ENCODE measurements at places on chromosomes 16 and 17.

DNA sequence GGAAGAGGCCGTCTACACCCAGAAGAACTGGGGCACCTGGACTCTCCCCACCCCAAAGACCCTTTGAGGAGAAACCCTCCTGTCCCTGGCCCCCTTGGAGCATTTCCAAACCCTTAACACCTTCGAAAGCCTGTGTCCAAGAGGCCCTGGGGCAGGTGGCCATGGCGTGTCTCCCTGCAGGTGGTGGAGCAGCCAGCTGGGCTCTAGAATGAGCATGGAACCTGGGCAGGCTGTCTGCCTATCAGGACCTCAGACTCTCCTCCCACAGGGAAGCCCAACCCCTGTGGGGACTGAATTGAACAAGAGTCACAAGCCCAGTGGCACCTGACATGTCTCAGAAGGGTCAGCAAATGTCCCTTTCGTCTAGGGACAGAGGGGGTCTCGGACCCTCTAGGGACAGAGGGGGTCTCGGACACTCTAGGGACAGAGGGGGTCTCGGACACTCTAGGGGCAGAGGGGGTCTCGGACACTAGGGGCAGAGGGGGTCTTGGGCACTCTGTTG is 8.4 kb downstream of the CBX4 start:
- no peak for DNase-seq

DNA sequence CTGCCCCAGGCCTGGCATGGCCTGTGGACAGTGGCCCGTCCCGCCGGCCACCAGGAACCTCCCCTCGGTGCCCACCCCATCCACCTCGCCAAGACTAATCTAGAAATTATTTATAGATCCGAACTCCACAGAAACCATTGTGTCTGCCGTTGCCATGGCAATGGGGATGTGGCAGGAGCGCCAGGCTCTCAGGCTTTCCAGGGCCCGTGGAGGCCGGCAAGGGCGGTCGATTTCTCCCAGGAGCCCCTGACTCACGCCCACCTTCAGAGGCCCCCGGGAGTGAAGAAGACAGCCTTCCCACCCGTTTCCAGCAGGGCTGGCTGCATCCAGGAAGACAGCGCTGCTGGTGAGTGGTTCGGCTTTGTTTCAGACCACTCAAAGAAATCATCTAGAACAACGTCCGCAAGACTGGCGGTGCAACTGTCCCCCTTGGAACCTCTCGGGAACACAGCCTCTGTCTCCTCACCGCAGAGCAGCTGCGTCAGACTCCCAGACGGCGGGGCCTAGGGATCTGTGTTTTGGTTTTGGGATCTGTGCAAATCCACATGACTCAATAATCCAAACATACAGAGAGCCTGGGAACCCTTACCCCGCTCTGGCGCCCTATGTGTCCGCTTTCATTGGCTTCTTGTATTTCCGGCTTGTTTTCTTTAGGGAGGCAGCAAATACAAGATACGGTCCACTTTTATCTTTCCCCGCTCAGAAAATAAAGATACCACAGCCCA is 48.5 kb upstream of the ZCCHC14 start:
- DNase-seq, result peak; percentile 23

- DNase-seq, result no peak
Measured at GRCh38 chr17:48074322-48075081, 26.3 kb downstream of the NFE2L1 start.

GRCh38 chr16:68960910-68961309 is 117.6 kb downstream of the TANGO6 start:
- no peak for DNase-seq

DNA sequence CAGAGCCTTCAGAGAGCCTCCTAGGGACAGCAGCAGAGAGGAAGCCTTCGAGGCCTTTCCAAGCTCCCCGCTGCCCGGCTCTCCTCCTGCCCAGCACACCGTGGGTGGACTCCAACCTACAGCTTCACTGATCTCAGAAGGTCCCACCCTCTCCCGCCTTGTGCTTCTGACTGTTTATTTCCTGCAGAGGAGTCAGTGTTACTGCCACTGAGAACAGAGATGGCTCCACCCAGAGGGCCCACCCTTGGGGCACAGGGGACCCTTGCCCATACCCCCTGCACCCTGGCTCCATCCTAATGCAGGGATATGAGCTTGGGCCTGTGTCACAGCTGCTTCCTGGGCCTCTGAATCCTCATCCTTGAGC is 52.8 kb upstream of the TOB1 start:
- no peak for DNase-seq

- no peak for DNase-seq
Measured at GRCh38 chr17:36048066-36048465, 16.0 kb upstream of the CCL18 start.

- peak; percentile 71 for DNase-seq
Measured at GRCh38 chr16:89167425-89167941, 4.1 kb upstream of the CDH15 start.
